Activated B cell treated with CpG ODN at 0.5 μM for 24 hours (primary cell): ENCODE measurements at places on chromosomes 11 and 22.
A peak's percentile ranks its signal among the peaks of the same experiment; 100 is the strongest.

GRCh38 chr11:125594958-125595357 is 2.3 kb downstream of the STT3A start:
- DNase-seq = no peak

DNA sequence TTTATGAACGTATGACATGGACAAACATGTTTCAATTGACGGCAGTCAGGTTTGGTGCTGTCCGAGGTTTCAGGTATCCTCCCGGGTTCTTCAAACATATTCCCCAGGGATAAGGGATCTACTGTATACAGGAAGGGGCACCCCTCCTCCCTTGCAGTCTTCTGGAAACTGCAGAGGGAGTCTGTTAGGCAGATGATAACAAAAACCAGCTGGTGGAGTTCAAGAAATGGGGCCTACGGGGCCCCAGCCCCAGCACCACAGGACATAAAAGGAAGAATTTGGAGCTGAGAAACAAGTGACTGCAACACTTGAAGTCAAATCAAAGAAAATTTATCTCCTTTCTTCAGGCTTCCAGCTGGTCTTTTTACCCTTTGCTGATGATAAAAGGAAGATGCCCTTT is 32.1 kb downstream of the SNU13 start:
- no peak for DNase-seq

DNA sequence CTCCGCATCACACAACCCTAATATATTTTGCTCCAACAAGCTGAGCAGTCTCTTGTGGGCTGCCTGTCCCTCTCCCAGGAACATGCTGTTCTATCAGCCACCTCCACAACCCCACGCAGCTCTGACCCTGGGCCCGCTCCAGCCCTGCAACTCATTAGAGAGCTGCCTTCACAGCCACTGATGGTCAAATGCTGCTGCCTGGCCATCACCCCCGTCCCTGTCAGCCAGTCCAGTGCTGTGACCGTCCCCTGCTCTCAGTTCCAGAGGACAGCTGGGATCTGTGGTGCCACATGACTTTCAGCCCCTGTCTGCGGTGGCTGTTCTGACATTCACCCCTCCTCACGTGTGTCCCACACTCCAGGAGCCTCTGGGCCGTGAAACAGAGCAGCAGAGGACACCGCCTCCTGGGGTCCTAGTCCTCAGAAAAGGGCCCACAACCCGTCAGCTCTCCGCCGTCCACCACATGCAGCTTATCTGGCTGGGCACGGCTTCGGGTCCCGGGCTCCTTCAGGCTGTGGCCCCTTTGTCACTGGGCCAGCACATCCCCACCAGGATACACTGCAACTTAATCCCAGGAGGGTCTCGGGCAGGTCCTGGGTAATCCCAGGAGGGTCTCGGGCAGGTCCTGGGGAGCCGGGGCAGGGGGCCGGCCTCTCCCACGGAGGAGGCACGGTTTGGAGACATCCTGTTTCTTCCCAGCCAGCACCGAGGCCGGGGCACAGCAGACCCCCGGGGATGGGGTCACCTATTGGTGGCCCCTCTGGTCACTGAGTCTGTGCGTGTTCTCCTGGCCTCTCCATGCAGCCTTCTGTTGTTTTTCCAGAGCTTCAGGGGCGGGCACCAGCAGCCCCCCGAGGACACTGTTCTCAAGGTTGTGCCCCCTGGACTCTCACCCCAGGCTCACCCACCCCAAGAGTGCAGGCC is 15.1 kb downstream of the CRELD2 start:
- DNase-seq = no peak

GRCh38 chr11:64049509-64049908 is 13.8 kb downstream of the FLRT1 start:
- DNase-seq = no peak

DNA sequence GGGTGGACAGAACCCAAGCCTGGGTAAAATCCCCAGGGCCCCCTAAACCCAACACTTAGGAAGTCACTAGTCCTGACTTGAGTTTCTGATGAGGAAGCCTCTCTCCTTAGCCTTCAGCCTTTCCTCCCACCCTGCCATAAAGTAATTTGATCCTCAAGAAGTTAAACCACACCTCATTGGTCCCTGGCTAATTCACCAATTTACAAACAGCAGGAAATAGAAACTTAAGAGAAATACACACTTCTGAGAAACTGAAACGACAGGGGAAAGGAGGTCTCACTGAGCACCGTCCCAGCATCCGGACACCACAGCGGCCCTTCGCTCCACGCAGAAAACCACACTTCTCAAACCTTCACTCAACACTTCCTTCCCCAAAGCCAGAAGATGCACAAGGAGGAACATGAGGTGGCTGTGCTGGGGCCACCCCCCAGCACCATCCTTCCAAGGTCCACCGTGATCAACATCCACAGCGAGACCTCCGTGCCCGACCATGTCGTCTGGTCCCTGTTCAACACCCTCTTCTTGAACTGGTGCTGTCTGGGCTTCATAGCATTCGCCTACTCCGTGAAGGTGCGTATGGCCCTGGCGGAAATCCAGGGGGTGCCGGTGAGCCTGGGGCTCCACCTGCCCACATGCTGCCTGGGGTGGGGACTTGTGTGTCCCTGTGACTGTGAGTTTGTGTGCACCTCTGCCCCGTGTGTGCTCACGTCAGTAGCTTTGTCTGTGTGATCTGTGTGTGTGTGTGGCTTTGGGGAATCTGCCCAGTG is at the start of gene IFITM1:
IFITM1 (plus strand) TSS at position 254 of the 767 bp plus-strand sequence; CDS start at position 385, 131 bp downstream.
- DNase-seq = peak; percentile 42

DNA sequence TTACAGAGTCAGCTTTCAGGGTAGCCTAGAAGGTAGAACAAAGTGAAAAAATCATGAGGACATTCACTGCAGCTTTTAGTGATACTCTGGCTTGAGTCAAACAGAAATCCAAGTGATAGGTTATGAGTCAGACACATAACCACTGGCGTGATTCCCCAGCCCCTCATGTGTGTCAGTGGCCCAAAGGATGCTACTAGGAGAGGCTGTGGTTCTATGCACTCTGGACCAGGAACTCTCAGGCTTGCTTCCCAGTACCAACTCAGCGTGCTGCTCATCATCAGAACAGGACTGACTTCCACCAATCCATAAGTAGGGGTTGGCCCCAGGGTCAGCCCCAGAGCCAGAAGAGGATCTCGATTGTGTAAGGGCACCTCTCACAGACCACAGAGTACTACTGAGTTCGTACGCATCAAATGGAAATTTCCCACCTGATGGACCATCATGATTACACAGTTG is 116.8 kb downstream of the MED15 start:
- DNase-seq = no peak

GRCh38 chr11:33135216-33135615 is 26.1 kb downstream of the CSTF3 start:
- DNase-seq = no peak

DNA sequence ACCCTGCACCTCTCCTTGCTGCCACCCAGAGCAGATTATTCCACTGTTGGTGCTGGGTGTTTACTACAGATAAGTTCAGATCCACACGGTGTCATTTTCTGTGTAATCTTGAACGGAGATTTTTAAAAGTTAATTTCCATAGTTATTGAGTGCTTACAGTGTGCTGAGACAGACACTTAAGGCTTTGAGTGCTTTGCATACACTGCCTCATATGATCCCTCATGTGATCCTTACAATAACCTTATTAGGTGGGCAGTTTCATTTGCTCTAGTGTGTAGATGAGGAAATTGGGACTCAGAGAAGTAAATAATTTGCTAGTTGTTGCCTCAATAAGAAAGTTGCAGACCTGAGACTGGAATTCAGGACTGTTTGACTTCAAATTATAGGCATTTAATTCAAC is 32.3 kb upstream of the ME3 start:
- DNase-seq = no peak

- no peak for DNase-seq
Observed at GRCh38 chr11:86218125-86219084, 26.1 kb upstream of the EED start.

DNA sequence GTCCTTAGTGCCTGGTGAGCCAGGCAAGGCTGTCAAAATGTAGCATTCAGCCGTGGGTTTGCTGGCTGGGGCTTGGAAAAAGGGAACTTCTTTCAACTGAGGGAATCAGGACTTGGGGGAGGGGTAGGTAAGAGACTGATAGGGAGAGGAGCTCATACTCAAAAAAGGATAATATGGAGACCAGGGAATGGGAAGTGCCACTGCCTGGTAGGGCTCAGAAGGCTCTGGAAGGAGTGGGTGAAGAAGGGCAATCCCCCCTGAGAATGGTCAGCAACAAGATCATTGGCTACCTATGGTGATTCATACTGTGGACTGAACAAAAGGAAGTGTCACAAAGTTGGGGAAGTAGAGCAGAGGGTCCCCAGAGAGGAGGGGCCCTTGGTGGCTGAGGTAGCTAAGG is 1.9 kb downstream of the CNGA4 start:
- DNase-seq = no peak

DNA sequence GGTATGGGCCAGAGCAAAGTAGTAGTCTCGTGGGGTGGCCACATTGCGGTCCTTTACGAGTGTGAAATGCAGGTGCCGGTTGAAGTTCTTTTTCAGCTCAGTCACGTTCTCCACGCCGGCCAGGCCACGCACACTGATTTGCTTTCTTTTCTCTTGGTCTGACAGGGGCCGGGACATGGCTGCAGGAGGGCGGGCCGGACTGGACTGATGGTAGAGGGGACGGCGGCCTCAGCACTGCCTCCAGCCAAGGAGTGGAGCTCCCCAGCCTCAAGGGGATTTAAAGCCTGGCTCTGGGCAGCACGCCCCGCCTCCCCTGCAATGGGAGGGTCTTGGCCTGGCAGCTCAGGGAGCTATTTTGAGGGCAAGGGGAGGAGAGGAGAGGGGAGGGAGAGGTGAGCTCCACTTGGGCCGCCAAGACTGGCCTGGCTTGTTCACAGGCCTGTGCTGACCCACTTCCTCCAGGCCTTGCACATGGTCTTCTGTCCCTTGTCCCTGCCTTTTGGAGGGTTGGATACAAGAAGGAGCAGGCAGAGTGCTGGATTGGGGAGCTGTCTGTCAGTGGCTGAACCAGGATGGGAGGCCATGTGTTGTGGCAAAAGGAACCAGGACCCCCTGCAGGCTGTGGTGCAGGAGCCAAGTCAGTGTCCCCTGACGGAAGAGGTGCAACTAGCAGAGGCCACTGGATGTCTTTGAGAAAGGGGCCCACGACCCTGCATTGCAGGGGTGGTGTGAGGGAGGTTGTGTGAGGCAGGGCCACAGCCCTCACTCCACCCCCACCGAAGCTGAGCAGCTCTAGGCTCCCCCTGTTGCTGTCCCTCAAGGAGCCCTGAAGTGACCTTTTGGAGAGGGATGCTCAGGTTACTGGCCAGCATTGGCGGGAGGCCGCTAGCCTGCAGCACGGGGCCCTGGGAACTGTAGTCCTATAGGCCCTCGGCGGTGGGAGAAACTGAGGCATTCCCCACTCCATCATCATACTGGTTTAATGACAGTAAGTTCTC is at the start of gene PYGM:
PYGM (minus strand) TSS at position 253 of the 998 bp plus-strand sequence; CDS start at position 177, 76 bp downstream.
- no peak for DNase-seq

DNA sequence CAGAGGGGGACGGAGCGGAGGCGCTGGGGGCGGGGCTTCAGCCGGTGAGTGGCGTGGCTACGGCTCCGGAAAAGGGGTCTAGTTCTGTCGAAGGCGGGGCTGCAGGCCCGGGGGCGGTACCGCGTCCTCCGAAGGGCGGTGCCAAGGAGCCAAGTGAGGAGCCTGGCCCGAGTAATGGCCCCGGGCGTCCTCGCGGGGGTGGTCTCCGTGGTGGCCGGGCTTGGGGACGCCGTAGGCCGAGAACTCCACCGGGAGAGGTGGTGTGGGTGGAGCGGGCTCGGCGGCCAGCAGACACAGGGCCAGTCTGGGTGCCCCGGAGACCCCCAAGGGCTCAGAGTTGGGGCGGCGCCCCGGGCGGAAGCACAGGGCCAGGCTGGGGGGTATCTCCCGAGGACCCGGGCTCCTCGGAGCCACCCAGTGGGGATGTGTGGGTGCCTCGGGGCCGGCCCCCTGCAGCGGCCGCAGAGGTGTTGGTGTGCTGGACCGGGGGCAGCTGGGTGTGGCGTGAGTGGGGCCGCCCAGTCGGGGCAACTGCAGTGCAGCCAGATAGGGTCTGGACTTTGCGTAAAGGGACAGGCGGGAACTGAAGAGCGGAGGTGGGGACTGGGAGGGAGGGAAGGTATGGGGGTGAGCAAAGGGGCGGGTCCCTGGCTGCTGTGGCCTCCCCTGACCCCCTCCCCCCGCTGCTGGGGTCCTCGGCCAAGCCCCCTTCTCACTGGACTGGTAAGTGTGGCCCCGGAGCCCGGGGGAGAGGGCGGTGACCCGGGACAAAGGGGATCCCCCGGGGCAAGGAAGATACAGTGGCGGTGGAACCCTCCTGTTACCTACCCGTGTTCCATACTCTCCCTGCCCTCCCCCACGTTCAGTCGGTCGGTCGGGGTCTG is 838 bp downstream of the FKBP2 start:
- DNase-seq = peak; percentile 27

GRCh38 chr11:102886999-102887398 is 12.2 kb upstream of the MMP12 start:
- DNase-seq = no peak

DNA sequence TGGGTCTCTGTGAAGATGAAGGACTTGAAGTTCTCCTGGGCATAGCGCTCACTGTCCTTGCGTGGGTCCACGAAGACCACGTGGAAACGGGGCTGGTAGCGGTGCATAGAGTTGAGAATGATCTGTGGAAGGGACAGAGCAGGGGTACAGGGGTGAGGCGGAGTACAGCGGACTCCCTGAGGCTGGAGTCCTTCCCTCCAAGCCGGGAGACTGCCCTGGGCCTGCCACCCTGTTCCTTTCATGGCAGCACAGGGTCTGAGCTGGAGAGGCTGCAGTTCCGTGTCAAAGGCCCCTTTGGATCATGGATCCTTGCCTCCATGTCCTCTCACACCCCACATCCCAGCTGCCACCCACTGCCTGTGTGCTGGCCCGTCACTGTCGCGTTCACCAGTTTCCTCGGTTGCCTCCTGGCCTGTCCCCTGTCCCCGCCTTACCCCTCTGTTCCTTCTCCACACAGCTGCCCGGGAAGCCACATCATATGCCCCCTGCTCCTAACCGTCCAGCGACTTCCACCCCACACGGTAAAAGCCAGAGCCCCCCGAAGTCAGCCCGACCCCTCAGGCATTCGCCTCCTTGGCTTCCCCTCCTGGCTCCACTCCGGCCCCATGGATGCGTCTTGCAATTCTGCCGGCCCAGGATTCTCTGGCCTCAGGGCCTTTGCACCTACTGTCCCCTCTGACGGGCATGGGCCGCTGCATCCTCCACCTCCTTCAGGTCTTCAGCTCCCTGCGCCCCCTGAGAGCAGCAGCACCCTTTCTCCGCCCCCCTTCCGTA is 3.4 kb upstream of the NUDT8 start:
- DNase-seq = no peak

- no peak for DNase-seq
Observed at GRCh38 chr22:24703101-24703500, 71.4 kb downstream of the PIWIL3 start.

- DNase-seq = no peak
Observed at GRCh38 chr11:72702577-72703241, 28.5 kb upstream of the PDE2A start.
